Caco-2 (cell line): ENCODE measurements at places on chromosomes 5 and 9.

- DNase-seq, result no peak
Measured at GRCh38 chr5:127298036-127298429, 7.4 kb downstream of the MEGF10 start.

DNA sequence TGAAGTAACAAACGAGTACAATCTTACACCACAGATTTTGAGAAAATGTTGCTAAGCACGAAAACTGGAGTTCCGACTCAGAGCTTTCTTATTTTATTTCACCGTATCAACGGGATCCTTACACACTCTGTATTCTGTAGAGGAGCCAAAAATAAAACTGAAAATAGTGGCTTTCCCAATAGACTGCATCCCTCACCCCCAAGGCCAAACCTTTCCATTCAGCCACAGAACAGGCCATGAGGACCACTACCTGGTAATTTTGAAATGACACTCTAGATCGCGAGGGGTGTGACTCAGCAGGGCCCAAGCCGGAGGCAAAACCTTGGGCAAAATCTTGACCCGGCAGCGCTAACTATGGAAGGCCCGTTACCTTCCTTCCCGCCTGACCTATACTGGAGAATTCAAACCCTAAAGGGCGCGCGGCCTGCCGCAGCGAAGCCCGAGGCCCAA is 432 bp downstream of the HSPA9 start:
- no peak for DNase-seq

- no peak for DNase-seq
Measured at GRCh38 chr9:93086447-93087224, 9.4 kb upstream of the CARD19 start.

DNA sequence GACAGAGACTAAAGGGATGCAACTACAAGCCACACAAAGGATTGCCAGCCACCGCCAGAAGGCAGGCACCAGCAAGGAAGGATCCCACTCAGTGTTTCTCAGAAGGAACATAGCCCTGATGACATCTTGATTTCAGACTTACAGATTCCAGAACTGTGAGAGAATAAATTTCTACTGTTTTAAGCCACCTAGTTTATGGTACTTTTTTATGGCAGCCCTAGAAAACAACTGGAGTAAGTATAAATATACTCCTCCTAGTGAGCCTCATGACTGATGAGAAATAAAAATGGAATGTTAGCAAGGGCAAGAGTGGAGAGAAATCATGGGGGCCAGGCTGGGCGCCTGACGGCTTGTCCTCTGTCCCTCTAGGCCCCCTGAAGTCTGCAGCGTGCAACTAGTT is 307.3 kb downstream of the PIK3R1 start:
- DNase-seq, result no peak

DNA sequence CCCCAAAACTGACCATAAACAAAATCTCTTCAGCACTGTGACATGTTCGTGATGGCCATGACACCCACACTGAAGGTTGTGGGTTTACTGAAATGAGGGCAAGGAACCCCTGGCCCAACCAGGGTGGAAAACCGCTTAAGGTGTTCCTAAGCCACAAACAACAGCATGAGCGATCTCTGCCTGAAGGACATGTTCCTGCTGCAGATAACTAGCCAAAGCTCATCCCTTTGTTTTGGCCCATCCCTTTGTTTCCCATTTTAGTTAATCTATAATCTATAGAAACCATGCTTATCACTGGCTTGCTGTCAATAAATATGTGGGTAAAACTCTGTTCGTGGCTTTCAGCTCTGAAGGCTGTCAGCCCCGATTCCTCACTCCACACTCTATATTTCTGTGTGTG is 21.8 kb upstream of the TUT7 start:
- no peak for DNase-seq

DNA sequence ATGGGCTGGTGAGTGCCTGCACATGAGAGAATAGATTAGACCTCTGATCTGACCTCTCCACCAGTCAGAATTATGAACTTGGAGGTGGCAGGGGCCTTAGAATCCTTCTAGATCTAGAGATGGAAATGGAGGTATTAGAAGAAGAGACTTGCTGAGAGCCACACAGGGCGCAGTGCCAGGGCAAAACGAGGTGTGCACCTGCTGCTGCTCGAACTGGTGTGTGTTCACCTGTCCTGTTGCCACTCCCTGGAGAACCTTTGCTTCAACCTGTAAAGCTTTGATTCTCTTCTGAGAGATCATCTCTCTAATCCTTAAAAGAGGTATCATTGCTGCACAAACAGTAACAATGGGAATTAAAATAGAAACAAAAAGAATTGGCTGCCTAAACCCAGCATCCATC is 24.9 kb downstream of the FRMPD1 start:
- DNase-seq, result no peak

DNA sequence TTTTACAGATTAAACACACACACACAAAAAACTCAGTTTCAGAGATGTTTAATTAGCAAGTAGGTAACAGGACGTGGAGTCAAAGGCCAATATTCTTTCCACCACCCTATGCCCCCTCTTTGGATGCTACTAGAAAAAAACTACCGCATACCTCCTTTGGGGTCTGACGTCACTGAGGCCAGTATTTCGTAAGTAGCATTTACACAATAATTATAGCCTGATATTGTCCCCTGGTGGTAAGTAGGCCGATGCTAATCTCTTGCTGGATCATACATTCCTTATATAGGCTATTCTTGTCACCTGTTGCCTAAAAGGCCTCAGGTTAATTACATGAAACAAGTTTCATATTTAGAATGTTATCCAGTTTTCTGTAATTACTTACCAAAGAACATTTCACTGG is 21.0 kb upstream of the SMARCA2 start:
- no peak for DNase-seq

- no peak for DNase-seq
Measured at GRCh38 chr5:171405615-171406014, 13.8 kb upstream of the FGF18 start.

- no peak for DNase-seq
Measured at GRCh38 chr9:125085703-125086477, 57.4 kb downstream of the SCAI start.

GRCh38 chr5:180786531-180787398 is 15.8 kb downstream of the MGAT1 start:
- DNase-seq, result no peak

- DNase-seq, result no peak
Measured at GRCh38 chr5:111741278-111741677, 15.7 kb downstream of the NREP start.

GRCh38 chr5:154478224-154478565 is at the start of gene HAND1:
HAND1 (minus strand) TSS chr5:154478227; CDS start chr5:154478008, 219 bp downstream.
- DNase-seq, result peak; percentile 57
